ENCODE measurements at places on chromosomes 4 and X.
A peak's percentile ranks its signal among the peaks of the same experiment; 100 is the strongest.

GRCh38 chr4:129917651-129918050 is 821.7 kb downstream of the C4orf33 start:
- H3K4me3 ChIP-seq, result no peak overlapping the region
- H3K27ac ChIP-seq, result no peak overlapping the region
- H3K4me1 ChIP-seq, result no peaks in the 10 kb centered on the region

- H3K27ac ChIP-seq, result no peak overlapping the region
- no peak overlapping the region for H3K4me3 ChIP-seq
- DNase-seq, result no peak
- no peaks in the 10 kb centered on the region for H3K27me3 ChIP-seq
- H3K36me3 ChIP-seq, result no peaks in the 10 kb centered on the region
These were observed 80.1 kb downstream of the ANAPC4 start for GRCh38 chr4:25457053-25457715.

- H3K27ac ChIP-seq, result no peak overlapping the region
- H3K4me1 ChIP-seq, result no peaks in the 10 kb centered on the region
- H3K27me3 ChIP-seq, result no peaks in the 10 kb centered on the region
- H3K36me3 ChIP-seq, result peaks cover 78% of the 10 kb centered on the region
These were observed 23.7 kb upstream of the MSANTD1 start for GRCh38 chr4:3225071-3225850.

DNA sequence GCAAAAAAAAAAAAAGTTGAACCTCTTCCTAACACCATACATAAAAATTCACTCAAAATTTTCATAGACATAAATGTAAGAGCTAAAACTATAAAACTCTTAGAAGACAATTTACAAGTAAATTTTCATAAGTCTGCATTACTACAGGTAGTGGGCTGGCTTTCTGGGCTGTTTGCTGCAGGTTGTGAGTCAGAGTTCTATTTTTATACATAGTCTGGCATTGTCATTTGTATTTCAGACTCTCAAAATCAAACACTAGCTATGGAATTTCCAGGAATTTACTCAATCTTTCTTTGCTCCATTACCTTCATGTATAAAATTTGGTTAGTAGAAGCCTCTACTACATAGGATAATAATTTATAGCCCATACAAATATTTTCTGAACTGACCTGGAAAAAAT is 227.2 kb downstream of the COX18 start:
- H3K36me3 ChIP-seq, result no peaks in the 10 kb centered on the region
- peaks cover 7% of the 10 kb centered on the region for H3K4me1 ChIP-seq
- H3K27me3 ChIP-seq, result no peaks in the 10 kb centered on the region
- H3K27ac ChIP-seq, result peak overlapping the region; percentile 4

- no peaks in the 10 kb centered on the region for H3K27me3 ChIP-seq
- peaks cover 7% of the 10 kb centered on the region for H3K4me1 ChIP-seq
- H3K27ac ChIP-seq, result no peak overlapping the region
- no peak for DNase-seq
- H3K4me3 ChIP-seq, result no peak overlapping the region
These were observed 26.8 kb downstream of the FAM114A1 start for GRCh38 chr4:38894322-38894982.

DNA sequence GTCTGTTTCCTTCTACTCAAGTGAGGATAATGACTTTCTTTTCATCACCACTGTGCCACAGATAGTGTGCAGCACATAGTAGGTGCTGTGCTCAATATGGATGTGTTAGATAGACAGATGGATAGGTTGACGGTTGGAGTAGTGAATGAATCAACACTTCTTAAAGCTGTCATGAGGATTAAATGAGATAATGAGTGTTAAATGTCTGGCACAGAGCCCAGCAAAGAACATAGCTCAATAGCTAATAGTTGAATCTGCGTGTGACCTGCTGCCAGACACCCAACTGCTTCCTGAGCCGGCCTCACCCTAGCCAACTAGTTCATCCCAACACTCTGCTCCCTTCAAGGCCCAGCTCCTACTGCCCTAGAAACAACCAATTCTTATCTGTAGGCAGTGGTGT is 67.7 kb upstream of the PJA1 start:
- no peak overlapping the region for H3K4me3 ChIP-seq
- H3K27ac ChIP-seq, result no peak overlapping the region
- H3K27me3 ChIP-seq, result no peaks in the 10 kb centered on the region
- DNase-seq, result no peak

DNA sequence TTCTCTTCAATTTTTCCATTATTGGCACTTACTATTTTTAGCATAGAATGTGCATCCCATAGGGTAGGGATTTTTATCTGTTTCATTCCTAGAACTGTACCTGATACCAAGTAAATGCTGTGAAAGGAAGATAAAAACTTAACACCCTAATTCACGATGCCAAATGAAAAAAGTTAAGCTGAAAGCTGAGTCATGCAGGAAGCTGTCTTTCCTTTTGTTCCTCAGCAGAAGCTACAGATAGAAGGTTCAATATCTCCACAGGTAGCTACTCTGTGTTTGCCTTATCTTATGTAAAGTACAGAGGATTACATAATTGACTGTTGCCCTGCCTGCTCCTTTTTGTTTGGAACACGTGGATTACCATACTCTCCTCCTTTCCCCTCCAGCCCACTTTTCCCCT is 77.0 kb downstream of the LRP2BP start:
- no peaks in the 10 kb centered on the region for H3K4me1 ChIP-seq
- H3K27ac ChIP-seq, result no peak overlapping the region
- DNase-seq, result no peak
- no peak overlapping the region for H3K4me3 ChIP-seq
- peaks cover 9% of the 10 kb centered on the region for H3K36me3 ChIP-seq

GRCh38 chr4:1547856-1548826 is 136.0 kb downstream of the FAM53A start:
- DNase-seq, result peak; percentile 72
- H3K27ac ChIP-seq, result no peak overlapping the region
- H3K36me3 ChIP-seq, result no peaks in the 10 kb centered on the region
- peaks cover 3% of the 10 kb centered on the region for H3K4me1 ChIP-seq
- peak overlapping the region; percentile 59 for H3K4me3 ChIP-seq

GRCh38 chr4:159401226-159401712 is 298.4 kb downstream of the RAPGEF2 start:
- no peaks in the 10 kb centered on the region for H3K36me3 ChIP-seq
- no peak overlapping the region for H3K4me3 ChIP-seq
- no peaks in the 10 kb centered on the region for H3K27me3 ChIP-seq
- H3K27ac ChIP-seq, result no peak overlapping the region
- H3K4me1 ChIP-seq, result peaks cover 17% of the 10 kb centered on the region
- no peak for DNase-seq

DNA sequence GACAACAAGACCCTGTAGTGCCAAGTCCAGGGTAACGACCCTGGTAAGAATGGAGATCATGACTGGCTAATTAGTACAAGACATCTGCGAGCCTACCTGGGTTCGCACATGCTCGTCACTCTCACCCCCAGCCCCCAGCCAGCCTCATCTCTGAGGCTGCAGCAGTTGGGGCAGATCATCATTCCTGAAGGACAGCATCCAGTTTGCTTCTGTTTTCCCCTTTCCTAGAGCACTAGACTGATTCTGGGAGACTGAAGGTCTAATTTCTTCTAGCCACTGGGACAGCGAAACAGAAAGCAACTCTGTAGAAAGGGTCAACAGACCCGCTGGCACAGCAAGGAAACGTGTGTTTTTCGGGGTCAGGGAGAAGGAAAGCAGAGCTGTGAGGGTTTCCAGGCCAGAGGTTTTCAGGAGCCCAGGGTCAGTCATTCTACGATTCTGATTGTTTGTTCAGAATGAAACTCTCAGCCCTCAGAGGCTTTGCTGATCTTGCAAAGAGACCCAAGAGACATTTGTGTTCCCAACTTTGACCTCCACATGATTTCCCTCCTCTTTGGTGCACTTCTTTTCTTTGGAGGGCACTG is 343.1 kb upstream of the NOCT start:
- H3K4me1 ChIP-seq, result peaks cover 9% of the 10 kb centered on the region
- no peak overlapping the region for H3K4me3 ChIP-seq
- H3K36me3 ChIP-seq, result no peaks in the 10 kb centered on the region
- H3K27me3 ChIP-seq, result no peaks in the 10 kb centered on the region
- DNase-seq, result no peak
- H3K27ac ChIP-seq, result no peak overlapping the region

DNA sequence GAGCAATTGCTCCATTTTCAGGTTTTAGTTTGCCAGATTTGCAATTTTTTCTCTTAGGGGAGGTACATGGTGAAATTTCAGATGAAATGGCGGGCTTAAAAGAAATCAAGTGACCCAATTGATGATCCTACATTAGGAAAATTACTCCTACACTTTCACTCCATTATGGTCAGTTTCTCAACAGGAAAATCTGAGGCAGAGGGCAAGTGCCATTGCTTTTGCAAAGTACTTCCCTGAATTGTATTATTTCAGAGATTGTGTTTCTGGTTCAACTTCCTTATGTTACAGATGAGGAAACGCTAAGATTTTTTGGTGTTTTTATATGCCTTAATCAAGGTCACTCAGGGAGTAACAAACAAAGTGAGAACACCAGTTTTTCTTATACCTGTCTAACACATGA is 302.2 kb downstream of the ARAP2 start:
- no peaks in the 10 kb centered on the region for H3K4me1 ChIP-seq
- H3K27ac ChIP-seq, result no peak overlapping the region
- no peak overlapping the region for H3K4me3 ChIP-seq
- H3K27me3 ChIP-seq, result no peaks in the 10 kb centered on the region
- H3K36me3 ChIP-seq, result no peaks in the 10 kb centered on the region
